ENCODE measurements at places on chromosomes 5 and 9.

DNA sequence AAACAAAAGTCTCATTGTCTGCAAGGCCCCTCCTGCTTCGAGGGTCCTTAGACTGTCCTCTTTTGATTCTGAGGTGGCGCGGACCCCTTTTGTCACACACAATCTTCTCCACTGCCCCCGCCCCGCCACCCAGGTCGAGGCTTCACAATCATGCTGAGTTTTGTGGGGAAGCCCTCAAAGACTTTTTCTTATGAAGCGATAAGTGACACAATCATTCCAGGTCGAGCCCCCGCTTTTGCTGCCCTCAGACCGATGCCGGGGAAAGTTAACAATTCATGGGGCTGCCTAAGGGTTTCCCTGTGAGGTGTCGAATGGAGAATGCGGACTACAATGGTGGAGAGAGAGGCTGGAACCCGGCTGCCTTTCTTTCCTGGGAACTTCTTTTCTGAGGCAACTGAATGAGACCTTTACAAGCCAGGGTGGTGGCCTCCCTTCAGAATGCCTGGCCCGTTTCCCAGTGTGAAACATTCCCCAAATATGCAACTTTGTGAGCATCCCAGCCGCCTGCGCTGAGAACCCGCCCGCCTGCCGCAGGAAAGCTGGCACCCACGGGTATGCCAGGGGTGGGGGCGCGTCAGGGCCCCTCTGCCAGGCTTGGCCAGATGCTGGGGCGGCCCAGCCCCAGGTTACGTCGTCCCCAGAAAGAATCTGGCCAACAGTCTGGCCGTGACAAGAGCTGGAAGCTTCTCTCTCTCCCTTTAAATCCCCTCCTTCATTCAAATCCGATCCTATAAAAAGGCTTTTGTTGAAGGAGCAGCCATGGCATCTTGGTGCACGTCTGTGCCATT, 71.9 kb downstream of the MAP1B start:
- peak; percentile 24 for DNase-seq

GRCh38 chr9:94250456-94250855, 8.6 kb upstream of the ZNF169 start:
- DNase-seq = no peak

GRCh38 chr5:150528924-150529546, 21.1 kb downstream of the NDST1 start:
- DNase-seq = no peak

GRCh38 chr5:132227235-132227484, 493 bp downstream of the P4HA2 start:
- no peak for DNase-seq

DNA sequence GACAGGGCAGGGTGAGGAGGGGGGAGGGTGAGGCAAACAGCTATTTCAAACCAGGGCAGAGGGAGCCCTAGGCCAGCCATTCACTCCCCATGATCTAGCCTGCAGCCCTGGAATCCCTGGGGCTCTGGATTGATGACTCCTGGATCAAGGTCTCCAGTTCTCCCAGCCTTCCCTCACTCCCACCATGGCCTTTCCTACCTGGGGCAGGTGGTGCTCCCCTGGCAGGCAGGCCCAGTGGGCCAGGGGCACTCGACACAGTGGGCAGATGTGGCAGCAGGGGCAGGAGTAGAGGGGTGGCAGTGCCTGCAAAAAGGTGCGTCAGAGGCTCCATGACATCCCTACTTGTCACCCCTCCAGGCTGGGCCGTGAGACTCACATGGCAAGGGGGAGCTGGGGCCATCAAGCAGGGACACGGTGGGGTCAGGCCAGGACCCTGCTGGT, 6.0 kb downstream of the KIF12 start:
- no peak for DNase-seq

All from GOT3 (cell line).